ENCODE measurements at places on chromosomes 2 and 18. TPM values are rescaled to one million over a fixed set of nuclear protein-coding genes. Genes with fewer than 3 reads are reported as not detected.

DNA sequence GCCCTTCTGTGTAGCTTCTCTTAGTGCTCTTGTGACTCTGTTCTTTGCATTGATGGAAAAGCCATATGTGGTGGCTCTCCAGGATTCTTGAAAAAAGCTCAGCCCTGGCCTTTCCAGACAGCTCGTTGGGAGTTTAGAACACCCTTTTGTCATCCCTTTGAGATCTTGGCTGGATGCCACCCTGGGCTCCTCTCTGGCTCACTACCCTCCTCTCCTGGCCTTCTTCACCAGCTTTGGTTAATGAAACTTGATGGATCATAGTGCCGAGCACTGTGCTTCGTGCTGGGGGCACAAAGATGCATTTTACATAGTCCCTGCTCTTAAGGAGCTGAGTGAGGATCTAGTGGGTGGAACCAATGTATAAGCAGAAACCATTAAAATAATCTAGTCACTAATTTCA is 15.6 kb upstream of the FHOD3 start:
- DNase-seq: peak; percentile 5

- no peak for DNase-seq
These were observed 2.8 kb upstream of the CENPA start for GRCh38 chr2:26782876-26783704.

DNA sequence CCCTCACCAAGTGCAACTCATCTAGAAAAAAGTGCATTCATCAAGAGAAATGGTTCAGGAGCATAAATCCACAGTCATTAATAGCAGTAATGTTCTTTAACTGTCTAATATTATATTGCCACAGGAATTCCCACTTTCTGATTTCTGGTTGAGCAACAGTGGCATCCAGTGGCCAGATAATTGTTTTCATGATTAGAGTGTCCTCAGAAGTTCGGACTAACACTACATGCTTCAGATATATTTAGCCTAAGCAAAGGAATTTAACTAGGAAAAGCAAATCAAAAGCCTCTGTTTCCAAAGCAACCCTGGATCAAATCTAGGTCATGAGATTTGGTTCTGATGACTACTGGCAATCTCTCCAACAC is 9.8 kb upstream of the ERBB4 start:
- DNase-seq: peak; percentile 23

- peak; percentile 79 for DNase-seq
These were observed 2.9 kb downstream of the RNF149 start for GRCh38 chr2:101305492-101306078.

DNA sequence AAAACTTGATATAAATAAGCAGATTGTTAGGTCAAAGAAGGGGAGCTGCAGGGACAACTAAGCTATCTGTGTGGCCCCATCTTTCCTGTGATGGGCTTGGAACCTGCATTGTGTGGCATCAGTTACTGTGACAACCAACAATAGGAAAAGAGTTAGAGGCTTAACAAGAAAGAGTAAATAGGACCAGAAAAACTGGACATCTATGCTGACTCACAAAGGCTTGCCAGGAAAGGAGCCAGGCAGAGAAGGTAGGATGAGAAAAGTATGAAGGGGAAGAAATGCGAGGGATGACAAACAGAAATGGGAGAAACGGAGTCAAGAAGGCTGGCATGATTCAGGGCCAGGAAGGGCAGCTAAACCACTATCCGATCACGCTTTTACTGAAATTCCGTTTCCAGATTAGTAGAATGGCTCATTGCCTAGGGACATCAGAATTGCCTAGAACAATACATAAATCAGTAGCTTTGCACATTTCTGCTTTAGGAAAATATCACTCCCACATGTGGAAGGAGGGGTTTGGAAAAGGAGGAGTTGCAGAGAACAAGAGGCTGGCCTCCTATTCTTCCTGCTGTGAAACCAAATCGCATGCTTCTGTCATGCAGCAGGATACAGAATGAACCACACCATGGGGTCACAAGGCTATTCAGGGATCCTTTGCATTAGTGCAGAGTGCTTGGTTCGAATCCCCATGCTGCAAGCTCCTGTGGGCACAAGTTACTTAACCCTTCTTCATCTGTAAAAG is 7.3 kb downstream of the PLA2R1 start:
- DNase-seq: peak; percentile 70

- no peak for DNase-seq
These were observed 9.9 kb downstream of the NFE2L2 start for GRCh38 chr2:177254433-177255226.

TRPM8 gene
- not detected for total RNA-seq

DNA sequence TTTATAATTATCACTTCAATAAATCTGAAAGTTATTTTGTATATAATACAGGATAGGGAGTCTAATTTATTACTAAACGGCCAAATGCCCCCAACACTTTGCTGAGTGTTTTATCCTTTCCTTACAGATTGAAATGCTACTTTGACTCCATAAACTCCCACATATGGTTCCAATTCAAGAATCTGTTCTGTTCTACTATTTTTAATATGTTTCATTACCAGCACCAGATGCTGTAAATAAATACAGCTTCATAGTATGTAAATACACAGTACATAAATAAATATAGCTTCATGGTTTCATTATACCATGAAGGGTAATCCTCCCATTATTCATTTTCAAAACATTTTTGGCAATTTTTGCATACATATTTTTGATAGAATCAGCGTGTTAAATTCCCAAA is 34.0 kb upstream of the MREG start:
- peak; percentile 22 for DNase-seq

DNA sequence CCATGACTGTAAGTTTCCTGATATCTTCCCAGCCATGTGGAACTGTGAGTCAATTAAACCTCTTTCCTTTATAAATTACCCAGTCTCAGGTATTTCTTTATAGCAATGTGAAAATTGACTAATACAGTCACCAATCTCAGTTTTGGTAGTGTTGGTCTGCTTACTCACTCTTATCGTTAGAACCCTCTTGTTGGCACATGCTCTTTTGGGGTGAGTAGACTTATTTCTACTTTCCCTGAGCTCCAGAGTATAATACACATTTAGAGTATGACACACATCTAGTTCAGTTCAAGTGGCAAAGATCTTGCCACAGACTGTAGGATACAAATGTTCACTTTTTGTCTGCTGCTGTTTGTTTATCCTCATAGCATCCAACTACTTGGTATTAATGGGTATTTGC is 347.5 kb upstream of the CELF4 start:
- no peak for DNase-seq

SMYD1 gene
- total RNA-seq: under 0.01 TPM

TRABD2A gene
- 1.7 TPM for total RNA-seq

GRCh38 chr2:152617456-152618192 is 99.6 kb downstream of the PRPF40A start:
- no peak for DNase-seq

PLEK gene
- not detected for total RNA-seq

- DNase-seq: no peak
These were observed 266.7 kb downstream of the SH3BP4 start for GRCh38 chr2:235218486-235218907.

- DNase-seq: no peak
These were observed 126.9 kb downstream of the PRKRA start for GRCh38 chr2:178324077-178324476.

GRCh38 chr2:45963816-45964215 is 312.3 kb downstream of the PRKCE start:
- DNase-seq: no peak

- peak; percentile 87 for DNase-seq
These were observed 270.3 kb downstream of the NEDD4L start for GRCh38 chr18:58314284-58314683.

PDE6D gene
- total RNA-seq: 24.6 TPM

GRCh38 chr2:152336854-152337510 is 2.0 kb downstream of the FMNL2 start:
- peak; percentile 84 for DNase-seq

DNA sequence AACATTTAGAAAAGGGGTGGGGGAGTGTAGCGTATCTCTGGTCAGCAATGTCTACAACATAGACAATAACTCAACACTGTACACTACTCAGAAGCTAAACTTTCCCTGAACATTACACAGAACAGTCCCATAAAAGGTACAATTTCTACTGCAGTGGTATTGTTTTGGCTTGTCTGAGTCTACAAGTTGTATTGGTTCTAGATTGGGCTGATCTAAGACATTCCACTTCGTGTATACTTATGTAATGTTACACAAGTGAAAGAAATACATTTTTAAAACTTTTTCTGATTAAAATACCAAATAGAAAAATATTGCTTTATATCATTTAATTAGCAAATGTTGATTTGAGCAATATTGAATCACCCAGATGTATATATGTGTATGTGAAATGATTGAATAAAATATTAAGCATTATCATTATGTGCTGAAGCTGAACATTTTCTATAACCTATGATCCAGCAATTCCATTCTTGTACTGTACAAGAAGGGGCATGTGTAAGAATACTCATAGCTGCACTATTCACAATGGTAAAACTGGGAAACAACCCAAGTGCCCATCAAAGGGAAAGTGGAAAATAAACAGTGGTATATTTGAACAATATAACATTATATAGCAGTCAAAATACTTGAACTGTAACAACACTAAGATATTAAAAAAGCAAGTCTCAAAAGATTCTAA is 52.4 kb downstream of the VSNL1 start:
- DNase-seq: no peak

- no peak for DNase-seq
These were observed 112.7 kb upstream of the NPAS2 start for GRCh38 chr2:100707016-100707947.

SGPP2 gene
- total RNA-seq: not detected

Data from fibroblast of villous mesenchyme (primary cell).